Hematopoietic multipotent progenitor cell treated with erythropoietin and hydrocortisone succinate and interleukin-3 and kit ligand, for 6 days (in vitro differentiated cells): ENCODE measurements at places on chromosomes 12 and 14.

DNA sequence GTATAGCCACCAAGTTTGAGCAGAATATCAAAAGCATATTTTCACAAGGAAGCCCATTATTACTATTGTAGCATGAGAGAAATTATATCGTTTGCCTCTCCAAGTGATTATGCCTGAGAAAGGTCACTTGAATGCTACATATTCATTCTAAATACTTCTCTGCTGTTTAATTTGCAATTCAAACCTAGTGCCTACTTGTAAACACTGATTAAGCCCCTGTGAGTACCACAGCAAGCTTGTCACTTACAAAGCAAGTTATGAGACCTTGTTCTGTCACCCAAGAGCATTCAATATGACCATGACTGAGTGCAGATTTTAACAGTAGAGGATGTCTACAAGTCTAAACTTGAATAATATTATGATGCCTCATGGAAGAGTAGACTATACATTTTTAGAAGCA, 124.7 kb upstream of the SSTR1 start:
- DNase-seq: no peak

- DNase-seq: peak; percentile 51
Measured at GRCh38 chr14:100644383-100644782, 57.2 kb upstream of the BEGAIN start.

- DNase-seq: peak; percentile 41
Measured at GRCh38 chr12:115983226-115983798, 294.2 kb downstream of the MED13L start.

GRCh38 chr12:61490526-61491498, 769.4 kb upstream of the USP15 start:
- no peak for DNase-seq

DNA sequence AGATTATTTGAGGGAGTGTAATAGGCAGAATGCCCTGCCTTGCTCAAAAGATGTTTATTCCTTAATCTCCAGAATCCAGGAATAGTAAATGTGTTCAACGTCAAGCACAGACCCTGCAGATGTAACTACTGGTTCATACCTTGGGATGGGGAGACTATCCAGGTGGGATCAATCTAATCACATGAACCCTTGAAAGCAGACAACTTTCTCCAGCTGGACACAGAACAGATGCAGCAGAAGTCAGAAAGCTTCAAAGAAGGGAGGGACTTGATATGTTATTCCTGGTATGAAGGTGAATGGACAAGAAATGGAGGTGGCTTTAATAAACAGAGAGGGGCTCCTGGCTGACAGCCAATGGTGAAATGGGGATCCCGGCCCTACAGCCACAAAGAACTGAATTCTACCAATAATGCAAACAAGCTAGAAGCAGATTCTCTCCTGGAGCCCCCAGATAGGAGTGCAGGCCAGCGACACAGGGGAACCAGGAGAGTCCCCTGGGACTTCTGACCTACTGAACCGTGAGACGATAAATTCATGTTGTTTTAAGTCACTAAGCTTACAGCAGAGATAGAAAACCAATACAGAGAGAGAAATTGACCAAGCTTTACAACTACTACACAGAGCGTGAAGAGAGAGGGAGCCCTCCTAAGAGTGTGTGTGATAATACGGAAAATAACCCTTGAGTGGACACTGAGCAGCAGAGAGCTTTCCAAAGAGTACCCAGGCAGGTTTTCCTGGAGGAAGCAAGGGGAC, 133.5 kb upstream of the TMEM132C start:
- no peak for DNase-seq

GRCh38 chr12:56759263-56759908, 3.7 kb upstream of the HSD17B6 start:
- DNase-seq: no peak

- DNase-seq: no peak
Measured at GRCh38 chr12:90126125-90126524, 417.5 kb upstream of the ATP2B1 start.

- DNase-seq: peak; percentile 44
Measured at GRCh38 chr14:68791902-68792677, 777 bp downstream of the ZFP36L1 start.

DNA sequence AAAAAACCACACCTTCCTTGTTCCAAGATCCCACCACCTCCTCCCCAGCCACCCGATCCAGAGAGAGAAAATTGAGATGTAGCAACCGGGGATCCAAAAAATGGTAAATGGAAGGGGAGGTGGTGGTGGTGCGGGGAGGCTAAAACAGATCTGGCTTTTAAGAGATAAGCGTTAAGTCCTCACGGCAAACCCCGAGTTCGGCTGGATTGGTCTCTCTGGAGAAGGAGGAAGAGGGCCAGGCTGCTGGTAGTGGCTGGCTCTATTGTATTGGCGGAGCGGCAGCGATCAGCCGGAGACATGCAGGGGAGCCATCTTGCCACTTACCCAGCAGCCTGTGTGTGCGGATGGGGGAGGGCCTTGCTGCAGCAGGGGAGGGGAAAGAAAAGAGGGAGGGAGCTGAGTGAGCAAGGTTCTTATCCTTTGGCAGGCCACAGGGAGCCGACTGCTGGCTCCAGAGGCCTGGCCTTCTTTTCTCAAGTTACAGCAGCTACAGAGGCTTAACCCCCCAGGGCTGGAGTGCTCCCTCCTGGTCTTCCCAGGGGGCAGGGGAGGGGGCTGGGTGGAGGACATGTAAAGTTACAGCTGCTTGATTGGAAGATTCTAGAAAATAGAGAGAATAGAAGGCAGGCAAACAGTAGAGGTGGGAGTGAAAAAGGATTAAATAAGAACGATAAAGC, 14.1 kb upstream of the CDH24 start:
- DNase-seq: peak; percentile 94

- DNase-seq: peak; percentile 77
Measured at GRCh38 chr14:68978172-68978911, 760 bp downstream of the ACTN1 start.

DNA sequence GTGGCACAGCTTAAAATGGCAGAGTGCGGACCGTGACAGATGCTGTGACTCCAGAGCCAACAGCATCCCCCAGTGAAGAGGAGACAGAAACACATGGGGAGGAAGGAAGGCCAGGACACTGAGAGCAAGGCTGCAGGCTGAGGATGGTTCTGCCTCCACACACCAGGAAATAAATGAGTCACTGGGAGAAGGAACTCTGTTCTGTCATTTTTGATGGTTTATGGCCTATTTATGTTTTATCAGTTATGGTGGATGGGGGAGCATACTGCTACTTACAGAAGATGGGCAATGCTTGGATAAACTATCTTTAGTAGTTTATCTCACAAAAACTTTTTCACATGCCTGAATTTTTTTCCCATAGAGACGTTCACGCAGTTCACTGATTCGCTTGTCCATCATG, 33.8 kb downstream of the ZFYVE21 start:
- DNase-seq: no peak

DNA sequence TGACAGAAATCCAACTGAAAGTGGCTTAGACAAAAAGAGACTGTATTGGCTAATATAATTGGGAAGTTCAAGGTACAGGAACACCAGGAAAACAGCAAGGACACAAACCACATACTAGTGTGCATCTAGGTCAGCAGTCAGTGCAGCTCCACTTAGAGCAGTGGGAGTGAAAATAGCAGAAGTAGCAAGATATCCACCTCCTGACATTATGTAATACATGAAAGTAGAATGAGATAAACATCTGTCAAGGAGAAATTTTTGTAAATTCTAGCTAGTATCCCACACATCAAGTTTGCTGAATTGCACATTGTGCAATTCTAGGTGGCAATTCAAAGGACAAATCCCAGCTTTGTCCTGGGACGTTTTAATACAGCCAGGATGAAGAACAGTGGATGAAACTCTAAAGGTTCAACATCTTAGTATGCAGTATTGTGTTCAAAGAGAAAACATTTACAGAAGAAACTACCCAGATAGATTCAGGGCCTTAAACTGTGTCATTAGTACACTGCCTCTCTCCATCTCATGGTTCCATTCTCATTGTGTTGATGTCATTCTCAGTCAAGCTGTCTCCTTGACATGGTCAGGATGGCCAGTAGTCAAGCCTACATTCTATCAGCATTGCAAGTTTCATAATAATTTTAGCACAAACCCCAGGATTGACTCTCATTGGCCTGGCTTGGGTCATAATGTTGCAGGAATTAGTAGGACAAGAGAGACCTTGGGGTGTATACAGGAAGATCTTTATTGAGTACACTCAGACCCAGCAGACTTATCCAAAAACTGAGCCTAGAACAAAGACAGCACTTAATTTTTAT, 56.8 kb downstream of the SDR9C7 start:
- peak; percentile 66 for DNase-seq

GRCh38 chr14:94375552-94376107, 12.8 kb downstream of the SERPINA1 start:
- no peak for DNase-seq

GRCh38 chr12:80988986-80989385, 51.3 kb upstream of the LIN7A start:
- peak; percentile 7 for DNase-seq

DNA sequence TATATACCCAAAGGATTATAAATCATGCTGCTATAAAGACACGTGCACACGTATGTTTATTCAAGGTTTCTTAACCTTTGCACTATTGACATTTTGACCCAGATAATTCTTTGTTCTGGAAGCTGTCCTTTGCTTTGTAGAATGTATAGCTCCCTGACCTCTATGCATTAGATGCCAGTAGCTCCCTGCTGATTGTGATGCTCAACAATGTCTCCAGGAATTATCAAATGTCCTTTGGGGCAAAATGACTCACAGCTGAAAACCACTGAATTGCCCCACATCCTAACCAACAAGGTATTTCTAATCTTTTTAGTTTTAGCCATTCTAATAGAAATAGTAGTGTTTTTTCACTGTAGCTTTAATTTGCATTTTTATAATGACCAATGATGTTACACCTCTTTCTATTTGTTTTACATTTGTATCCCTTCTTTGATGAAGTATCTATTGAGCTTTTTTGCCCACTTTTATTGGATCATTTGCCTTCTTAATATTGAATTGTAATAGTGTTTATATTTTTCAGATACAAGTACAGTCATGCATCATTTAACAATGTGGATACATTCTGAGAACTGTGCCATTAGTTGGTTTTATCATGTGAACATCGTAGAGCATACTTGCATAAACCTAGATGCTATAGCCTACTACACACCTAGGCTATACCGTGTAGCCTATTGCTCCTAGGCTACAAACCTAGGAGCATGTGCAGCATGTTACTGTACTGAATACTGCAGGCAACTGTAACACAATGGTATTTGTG, 10.4 kb upstream of the NOPCHAP1 start:
- DNase-seq: no peak

- no peak for DNase-seq
Measured at GRCh38 chr12:121858662-121859572, at the start of gene HPD. HPD (minus strand) TSS chr12:121858859; CDS start chr12:121858823, 36 bp downstream.

- DNase-seq: no peak
Measured at GRCh38 chr14:38176379-38176778, 31.3 kb upstream of the SSTR1 start.

DNA sequence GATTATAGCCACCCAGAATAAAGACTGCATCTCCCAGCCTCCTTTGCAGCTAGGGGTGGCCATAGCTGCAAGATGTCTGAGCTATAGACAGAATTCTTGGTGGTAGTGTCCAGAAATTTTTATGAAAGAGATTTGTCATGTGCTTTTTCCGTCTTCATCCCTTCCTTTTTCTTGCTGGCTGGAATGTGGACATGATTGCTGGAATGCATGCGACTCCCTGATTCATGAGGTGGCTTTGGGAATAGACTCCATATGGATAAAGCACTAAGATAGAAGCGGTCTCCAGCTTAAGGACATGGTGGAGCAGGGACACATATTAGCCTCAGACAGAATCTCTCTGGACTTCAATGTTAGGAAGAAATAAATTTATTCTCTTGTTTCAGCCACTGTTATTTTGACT, 10.0 kb upstream of the HSPB8 start:
- no peak for DNase-seq

DNA sequence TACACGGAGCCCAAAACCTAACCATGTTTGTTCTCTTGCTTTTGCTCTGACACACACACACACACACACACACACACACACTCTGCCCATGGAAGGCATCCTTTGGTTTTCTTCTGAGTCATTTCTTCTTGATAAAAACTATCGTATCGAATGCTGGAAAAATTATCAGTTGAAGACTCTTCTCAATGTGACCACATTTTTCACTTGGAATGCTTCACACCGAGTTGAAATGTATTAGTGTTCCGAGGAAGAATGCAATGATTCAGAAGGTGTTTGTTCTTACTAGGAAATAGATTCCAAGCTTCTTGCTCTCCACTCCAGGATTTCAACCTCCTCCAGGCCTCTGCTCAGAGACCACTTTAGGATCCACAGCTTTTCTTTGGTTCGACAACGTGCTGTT, 226.3 kb downstream of the MON2 start:
- DNase-seq: no peak

DNA sequence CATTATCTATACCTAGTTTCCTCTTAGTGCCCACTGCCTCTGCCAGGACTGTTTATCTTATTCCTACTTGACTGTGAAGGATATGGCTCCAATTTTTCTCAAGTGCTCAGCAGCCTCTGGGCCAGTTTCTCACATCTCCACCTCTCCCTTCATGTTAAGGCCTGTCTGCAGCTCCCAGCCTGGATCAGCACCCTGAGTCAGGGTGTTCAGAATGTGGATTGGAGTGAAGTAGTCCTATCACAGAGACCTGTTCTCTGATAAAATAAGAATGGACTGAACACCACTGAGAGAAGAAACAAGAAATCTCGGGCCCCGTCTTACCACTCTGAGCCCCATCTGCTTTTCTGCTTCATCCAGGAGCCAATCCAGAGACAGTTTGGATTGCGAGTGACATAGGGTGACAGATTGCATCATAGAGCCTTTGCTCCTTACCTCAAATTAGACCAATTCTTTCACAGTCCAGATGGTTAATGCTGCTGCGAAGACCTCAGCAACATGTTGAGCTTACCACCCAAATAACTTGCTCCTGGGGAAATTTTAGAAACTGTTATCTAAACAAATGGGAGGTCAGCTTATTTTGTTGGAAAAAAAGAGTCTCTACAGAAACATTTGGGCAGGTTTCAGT, 473.1 kb downstream of the PDZRN4 start:
- no peak for DNase-seq

DNA sequence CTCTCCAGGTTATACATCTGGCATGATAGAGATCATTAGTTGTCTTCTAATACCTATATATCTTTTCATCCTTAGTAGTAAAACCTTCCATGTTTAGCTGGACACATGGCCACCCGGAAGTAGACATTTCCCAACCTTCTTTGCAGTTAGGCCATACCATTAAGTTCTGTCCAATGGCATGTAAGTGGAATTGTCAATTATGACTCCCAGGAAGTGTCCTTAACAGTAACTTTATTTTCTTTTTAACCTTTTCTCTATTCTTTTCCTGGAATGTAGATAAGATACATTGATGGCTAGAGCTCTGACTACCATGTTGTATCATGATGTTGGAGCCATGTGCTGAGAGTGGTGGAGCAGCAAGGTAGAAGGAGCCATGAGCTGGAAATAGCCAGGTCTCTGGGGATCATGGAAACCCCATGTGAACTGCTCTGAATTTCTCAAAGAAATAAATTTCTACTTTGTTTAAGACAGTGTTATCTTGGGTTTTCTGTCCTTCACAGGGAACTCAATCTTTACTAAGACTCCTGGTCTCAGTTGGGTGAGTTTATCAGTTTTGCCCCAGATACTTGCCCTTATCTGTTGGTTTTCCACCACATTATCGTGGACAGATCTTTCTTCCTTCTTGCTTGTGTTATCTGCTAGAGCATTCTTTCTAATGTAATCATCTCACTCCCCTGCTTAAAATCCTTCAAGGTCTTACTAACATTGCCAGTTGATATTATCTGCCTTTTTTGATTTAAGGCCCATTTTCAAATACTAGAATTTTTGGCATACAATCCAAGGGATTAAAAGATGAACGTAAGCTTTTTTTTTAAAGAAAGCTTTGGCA, 5.1 kb upstream of the LTA4H start:
- peak; percentile 59 for DNase-seq
